ENCODE measurements at places on chromosomes 11 and 22.
A peak's percentile ranks its signal among the peaks of the same experiment; 100 is the strongest.

DNA sequence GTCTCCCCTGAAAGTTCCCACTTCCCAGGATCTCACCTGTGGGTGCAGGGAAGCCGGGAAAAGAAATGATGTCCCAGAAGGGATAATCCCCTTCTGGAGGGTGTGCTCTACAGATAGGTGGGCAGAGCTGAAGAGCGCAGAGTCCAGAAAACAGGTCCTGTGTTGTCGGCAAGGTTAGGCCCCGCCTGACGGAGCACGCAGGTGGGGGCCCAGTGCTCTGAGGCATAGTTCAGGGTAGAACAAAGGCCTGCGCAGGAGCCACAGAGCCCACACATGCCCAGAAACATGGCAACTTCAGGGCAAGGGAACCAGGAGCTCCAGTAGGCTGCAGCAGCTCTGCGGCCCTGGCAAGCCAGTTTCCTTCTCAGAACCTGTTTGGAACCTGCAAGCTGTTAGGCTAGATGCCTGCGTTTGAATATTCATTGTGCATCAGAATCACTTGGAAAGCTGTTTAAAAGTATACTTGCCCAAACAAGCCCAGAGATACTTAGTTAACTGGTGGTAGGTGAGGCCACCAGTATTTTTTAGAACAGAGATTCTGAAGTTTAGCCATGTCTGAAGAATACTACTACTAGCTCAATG is 386.6 kb downstream of the BUD13 start:
- DNase-seq = no peak

DNA sequence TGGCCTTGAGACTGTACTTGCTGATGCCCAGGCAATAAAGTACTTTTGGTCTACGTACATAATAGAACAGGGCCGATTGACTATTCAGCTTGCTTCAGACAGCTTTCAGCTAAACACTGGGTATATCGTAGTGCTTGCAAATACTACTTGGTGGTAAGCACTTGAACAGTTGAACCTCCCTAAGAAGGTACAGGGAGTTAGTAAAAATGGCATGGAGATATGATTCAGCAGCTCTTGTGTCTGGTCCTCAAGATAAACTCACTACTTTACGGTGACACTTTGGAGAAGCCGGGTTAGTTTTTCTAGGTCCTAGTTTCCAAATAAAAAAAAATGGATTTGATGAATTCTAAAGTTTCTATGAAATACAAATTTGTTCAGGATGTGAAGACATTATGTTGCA is 7.3 kb downstream of the CCDC117 start:
- DNase-seq = no peak

- no peak for DNase-seq
These were observed 45.3 kb upstream of the SHISAL1 start for GRCh38 chr22:44357966-44358465.

DNA sequence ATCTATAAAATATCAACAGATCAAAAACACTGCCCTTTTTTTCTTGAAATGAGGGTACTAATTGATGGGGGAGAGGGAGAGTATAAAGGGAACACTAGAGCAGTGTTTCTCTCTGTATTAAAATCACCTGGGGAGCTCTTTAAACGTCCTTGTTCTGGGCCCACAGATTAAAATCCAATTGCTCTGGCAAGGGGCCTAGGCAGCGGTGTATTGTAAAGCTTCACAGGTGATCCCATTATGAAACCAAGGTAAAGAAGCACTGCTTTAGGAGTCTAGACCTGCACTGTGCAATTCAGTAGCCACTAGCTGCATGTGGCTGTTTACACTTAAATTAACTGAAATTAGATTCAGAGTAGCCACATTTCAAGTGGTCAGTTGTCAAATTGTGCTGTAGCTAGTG is 3.0 kb downstream of the AQP11 start:
- no peak for DNase-seq

DNA sequence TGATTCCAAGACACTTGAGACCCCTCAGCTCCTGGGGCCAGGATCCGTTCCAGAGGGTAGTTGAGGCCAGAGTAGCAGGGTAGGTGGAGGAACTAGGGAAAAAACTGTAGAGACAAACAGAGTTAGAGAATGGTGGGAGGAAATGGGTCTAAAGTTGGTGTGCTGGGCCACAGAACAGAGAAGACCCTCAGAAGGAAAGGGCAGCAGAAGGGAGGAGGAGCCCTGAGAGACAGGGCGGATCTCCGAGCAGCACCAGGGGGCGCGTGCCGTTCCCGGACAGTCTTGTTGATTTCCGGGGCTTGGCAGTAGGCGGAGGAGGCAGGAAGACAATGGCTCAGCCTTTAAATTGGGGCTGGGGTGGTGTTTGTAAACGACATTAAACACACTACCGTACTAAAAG is 2.4 kb upstream of the CECR2 start:
- DNase-seq = peak; percentile 82

GRCh38 chr22:23260645-23261581 is 80.6 kb downstream of the BCR start:
- no peak for DNase-seq

DNA sequence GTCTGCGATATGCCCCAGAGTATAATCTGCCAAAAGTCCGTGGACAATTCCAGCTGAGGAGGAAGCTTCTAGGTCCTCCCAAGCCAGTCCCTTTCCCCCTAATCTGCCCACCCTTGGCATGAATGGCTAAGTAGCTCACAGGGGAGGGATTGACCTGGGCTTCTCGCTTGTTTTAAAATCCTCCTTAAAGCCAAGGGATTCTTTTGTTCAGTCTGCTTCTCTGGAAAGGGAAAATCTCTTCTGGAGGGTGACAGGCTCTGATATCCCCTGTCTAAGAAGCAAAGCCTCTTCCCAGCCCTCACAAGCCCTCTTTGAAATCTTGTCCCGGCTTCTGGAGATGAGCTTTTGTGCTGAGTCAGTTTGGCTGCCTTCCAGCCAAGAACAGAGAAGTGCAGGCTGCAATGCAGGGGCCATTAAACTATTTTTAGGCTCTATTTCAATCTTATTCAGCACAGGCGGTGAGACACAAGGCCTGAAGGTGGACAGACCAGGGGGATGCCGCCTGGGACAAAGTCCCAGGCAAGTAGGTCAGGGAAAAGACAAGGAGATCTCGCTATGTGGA is 23.9 kb downstream of the NEFH start:
- peak; percentile 79 for DNase-seq

GRCh38 chr11:127524618-127525017 is 524.0 kb upstream of the KIRREL3 start:
- DNase-seq = no peak

GRCh38 chr11:71372693-71373657 is 75.2 kb downstream of the DHCR7 start:
- no peak for DNase-seq

- no peak for DNase-seq
These were observed 65.5 kb downstream of the EMSY start for GRCh38 chr11:76510060-76511047.

DNA sequence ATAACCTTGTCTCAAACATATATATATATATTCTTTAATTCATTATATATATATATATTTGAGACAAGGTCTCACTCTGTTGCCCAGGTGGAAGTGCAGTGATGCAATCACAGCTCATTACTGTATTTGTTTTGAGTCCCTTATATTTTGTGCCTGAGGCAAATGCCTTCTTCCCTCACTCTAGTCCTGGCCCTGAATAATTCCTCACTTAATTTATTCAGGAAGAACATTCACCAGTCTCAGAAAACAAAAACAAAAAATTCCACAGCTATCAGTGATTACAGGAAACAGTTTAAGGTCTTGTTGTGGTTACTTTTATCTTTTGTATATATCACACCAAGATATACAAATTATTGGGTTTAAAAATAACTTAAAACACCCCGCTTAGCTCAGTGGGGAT is 155.7 kb downstream of the CWF19L2 start:
- no peak for DNase-seq
